GM23248 (cell line): ENCODE measurements at places on chromosomes 13 and 19.

- DNase-seq: no peak
Measured at GRCh38 chr13:102696465-102696864, 1.6 kb upstream of the METTL21C start.

- DNase-seq: peak; percentile 61
Measured at GRCh38 chr19:40519352-40520322, 52.8 kb downstream of the SPTBN4 start.

DNA sequence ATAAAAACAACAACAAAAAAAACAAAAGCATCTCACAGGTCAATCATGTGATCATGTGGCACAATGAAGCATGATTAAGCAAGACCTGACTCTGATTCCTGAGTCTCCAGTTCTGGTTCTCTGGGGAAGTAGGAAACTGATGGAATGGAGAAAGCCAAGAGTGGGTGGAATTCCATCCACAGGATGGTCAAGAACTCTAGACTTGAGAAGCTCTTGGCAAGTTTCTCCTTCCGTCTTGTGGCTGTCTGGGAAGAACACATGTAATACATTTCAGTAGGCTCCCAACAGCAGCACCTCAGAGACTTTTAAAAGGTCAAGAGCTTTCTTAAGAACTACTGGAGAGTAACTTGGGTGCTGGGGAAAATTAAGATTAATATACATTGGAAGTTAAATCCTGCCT is 78.6 kb upstream of the TSHZ3 start:
- peak; percentile 60 for DNase-seq

DNA sequence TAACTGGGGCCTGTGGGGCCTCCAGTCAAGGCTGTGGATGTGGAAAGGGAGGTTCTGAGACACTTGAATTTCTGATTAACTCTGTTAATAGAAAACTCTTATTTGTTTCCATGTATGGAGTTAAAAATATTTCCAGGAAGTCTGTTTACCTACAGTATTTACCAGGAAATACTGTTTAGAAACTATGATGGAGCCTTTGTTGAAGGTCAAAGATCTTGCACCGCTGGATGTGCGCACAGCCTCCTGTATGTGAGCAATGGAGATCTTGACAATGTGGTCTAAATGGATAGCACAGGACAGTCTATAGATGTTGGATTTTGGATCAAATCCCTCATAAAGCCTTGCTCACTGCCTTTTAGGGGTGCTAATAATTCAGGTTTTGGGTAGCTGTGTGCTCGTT is 268.4 kb downstream of the DLEU7 start:
- no peak for DNase-seq

DNA sequence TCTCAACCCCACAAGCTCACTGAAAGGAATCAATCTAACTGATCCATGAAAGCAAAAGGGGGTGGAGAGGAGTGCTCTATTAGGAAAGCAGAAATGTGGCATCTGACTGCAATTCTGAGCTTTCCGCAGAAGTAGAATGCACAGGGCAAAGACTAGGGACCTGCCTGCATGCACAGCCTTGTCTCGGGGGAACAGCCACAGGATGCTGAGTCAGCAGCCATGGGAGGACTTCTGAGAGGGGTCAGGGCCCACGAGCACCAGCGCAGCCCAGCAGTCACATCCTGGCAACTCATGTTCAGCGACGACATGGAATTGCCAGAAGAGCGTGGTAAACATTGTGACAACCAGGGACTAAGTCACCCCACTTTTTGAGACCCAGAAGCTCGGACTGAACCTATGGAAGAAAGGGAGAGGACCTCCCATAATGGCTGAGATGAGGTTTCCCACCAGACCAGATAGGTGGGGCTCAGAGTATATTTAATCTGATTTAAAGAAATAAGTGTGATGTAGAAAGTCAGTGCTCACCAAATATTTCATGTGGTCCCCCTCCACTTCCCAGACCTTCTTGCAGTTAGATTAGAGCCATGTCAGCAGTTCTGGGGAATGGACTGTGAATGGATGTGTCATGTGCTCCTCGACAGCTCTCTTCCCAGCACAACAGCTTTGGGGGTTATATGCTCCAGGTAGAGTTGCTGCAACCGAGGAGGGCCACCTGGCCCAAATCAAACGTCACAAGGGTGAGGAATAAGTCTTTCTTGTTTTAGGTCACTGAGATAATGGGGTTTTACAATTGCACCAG is 32.6 kb downstream of the STOML3 start:
- no peak for DNase-seq

DNA sequence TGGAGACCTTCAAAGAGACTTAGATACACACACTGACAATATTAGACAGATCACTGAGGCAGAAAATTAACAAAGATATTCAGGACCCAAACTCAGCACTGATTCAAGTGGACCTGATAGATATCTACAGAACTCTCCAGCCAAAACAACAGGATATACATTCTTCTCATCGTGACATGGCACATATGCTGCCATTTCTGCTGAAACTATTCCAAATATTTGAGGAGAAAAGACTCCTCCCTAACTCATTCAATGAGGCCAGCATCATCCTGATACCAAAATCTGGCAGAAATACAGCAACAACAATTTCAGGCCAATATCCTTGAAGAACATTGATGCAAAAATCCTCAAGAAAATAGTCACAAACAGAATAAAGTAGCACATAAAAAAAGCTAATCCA is 53.3 kb downstream of the TRPC4 start:
- no peak for DNase-seq

DNA sequence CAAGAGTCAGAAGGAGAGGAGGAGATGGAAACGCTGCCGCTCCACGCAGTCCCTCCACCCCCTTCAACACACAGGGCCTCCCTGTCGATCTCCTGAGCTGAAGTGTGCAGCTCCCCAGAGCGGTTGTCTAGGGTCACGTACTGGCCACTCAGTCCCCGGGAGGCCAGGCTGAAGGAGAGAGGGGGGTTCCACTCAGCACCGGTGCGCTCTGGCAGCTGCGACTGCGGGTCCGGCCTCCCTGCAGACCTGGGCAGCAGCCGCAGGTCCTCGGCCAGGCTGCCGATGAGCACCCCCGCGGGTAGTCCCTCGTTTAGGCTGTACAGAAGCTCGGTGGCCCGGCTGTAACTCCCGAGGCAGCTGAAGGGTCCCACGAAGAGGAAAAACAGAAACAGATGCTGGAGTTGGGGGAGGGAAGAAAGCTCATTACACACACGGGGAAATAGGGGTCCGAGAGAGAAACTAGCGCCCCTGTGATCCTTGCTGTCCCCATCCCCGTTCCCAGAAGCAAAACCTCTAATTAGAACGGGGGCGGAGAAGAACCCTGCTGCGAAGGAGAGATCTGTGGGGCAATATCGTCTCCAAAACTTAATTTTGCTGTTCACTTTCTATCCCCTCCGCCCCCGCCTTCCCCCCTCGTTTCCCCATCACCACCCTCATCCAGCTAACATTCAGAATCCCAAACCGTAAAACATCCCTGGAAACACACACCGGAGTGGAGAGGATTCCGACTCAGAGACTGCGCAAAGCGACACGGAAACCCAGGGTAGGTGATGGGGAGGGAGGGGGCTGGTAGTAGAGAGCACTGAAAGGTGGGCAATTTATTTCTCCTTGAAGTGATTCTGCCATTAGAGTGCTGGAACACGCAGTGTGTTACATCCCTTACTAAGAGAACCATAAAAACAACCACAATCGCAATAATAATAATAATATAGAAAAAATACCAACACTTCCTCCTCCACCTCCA is 1.8 kb downstream of the PCDH20 start:
- DNase-seq: no peak

- peak; percentile 20 for DNase-seq
Measured at GRCh38 chr13:21986602-21987001, 315.7 kb downstream of the FGF9 start.

DNA sequence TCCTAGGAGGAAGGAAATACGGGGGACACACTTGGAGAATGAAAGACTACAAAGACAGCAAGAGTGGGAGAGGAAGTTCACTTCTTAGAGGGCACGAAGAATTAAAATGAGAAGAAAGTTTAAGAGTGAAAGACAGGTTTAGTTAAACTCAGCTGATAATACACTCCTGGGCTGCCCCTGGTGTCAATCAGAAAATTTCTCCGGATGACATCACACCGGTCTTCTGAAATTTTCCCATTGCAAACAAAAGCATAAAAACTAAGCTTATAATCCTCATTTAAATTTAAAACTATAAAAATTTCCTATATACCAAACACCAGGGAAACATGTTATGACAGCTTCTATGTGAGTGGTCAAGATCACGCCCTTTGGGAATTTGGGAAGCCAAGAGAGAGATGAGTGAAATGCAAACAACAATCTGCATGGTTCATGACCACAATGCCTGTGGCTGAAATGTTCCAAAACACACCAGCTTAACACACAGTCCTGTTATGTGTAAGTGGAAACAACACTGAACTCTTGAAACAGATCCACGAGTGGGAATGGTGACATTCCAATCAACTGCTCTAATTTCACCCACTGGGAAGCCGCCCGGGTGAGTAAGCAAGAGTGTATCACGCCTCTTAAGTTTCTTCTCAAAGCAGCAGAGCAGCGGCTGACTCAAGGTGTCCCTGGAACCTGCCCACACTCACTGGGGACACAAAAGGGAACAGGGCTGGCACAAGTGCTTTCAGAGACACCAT is 49.0 kb downstream of the BRD4 start:
- DNase-seq: peak; percentile 92

- DNase-seq: peak; percentile 43
Measured at GRCh38 chr13:98575009-98575903, 1.7 kb downstream of the STK24 start.

GRCh38 chr19:44657211-44657921 is 13.7 kb downstream of the PVR start:
- peak; percentile 70 for DNase-seq

GRCh38 chr13:77637588-77637987 is 59.9 kb upstream of the SLAIN1 start:
- no peak for DNase-seq

DNA sequence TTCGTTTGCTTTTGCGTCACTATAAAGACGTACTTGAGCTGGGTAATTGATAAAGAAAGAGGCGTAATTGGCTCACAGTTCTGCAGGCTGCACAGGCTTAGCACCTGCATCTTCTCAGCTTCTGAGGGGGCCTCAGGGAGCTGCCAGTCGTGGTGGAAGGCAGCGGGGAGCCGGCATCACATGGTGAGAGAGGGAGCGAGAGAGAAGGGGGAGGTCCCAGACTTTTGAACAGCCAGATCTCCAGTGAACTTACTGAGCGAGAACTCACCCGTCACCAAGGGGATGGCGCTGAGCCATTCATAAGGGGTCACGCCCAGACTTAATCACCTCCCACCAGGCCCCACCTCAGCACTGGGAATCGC is 58.7 kb upstream of the F7 start:
- DNase-seq: no peak

DNA sequence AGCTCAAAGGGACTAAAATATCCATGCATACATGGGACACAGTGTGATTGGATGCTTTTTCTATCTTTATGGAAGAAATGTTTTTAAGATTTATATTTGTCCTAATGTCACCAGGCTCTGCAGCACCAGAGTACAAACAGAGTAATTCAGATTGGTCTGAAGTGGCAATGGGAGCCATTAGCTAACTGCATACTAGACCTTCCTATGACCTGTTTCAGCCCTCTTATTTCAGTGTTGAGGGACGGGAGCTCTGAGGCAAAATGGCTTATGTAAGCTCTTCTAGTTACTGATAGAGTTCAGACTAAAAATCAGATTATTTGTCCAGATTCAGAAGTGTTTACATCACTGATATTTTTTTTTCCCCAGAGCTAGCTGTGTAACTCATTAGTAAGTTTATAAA is 4.9 kb downstream of the SLAIN1 start:
- no peak for DNase-seq

DNA sequence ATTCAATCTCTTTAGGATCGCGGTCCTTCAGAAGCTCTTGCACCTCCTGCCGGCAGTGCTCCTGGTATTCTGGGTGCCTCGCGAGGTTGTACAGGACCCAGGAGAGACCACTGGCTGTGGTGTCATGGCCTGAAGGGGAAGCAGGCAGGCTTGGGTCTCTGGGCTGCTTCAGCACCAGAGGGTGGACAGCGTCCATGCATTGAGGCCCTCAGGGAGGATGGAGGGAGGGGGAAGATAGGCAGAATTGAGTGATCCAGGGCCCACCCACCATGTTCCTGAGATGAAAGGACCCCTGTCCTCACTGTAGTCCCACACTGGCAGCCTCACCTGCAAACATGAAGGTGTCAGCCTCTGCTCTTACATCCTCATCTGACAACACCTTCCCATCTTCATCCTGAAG is 17.9 kb upstream of the OR10H5 start:
- DNase-seq: no peak
